ENCODE measurements at places on chromosomes 7 and 10.
A peak's percentile ranks its signal among the peaks of the same experiment; 100 is the strongest.

DNA sequence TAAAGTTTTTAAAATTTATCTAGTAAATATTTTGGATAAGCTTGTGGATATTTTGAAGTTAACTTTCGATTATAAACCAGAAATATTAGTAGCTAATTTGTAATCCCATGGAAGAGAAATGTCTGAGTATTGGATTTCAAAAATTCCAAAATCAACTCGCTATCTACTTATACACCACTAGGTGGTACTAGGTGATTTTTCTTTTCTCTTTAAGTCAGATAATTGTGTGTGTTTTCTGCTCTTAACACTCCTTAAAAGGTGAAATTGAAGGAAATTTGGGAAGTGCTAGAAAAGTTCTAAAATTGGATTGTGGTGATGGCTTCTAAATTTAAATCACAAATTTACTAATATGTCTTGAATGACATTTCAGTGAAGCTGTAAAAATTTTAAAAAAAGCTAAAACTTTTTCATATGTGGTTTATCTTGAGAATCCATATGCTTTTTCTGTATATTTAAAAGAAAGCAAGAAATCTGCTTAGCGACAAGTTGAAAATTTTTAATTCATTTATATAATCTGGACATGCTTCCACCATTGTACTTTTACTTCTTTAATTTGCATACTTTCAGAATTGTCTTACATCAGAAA is 90.2 kb downstream of the IPMK start:
- no peak for DNase-seq

DNA sequence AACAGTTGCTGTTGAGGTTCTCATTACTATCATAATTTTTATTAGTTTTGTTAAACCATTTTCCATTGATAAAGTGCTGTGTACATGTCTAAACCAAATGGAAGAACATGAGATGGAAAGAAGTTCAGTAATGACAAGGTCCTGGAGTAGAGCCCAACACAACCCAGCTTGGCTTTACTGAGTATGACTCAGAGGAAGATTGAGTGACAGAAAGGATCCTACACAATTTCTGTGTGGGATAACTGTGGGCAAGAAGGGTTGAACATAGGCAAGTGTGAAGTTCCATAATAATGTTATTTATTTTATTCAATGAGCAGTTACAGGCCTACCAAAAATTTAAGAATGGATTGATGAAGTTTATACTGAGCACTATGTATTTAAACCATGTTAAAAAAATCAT is 15.9 kb downstream of the PRKG1 start:
- DNase-seq = no peak

- DNase-seq = no peak
These were observed 16.5 kb downstream of the MGMT start for GRCh38 chr10:129483430-129484010.

DNA sequence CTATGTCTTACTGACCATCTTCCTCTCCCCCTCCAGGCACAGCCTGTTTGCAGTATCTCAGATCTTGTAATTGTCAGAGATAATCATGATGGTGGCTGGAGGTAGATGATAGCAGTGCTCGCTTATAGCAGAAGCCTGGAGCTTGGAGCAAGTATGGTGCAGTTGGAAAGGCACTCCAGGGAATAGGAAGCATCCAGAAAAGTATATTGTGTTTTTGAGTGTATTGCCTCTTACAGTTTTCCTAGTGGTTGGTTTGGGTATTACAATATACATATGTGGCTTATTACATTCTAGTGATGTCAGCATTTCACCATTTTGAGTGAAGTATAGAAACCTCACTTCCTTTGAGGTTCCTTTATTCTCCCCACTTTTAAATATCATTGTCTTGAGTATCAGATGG is 101.5 kb downstream of the STK31 start:
- no peak for DNase-seq

GRCh38 chr7:64872351-64873154 is 30.5 kb upstream of the ZNF273 start:
- no peak for DNase-seq

GRCh38 chr10:7107285-7107684 is 303.5 kb downstream of the SFMBT2 start:
- no peak for DNase-seq

GRCh38 chr10:126955934-126956711 is 50.9 kb downstream of the DOCK1 start:
- no peak for DNase-seq

DNA sequence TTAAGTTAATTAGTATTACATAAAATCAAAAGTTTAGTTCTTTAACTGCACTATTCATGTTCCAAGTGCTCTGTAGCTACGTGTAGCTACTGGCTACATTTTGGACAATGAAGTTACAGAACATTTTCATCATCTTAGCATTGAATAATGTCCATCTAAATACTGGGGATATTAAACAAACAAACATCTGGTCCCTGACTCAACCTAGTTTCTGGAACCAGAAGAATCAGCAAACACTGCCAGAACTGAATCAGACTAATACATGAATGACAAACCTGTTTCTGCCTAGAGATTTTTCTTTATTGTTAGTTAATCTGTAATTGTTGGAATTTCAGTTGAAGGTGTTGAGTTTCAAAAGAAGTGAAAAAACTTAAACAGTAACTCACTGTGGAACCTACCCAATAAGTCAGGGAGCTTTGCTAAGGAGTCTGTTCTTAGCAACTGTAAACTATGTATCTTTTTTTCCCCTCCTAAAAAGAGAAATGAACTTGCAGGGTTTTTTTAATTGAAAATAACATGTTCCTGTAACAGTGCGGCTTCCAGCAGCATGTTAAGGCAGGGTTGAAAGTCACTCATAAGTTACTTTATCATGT is 58.3 kb downstream of the CDK13 start:
- no peak for DNase-seq

DNA sequence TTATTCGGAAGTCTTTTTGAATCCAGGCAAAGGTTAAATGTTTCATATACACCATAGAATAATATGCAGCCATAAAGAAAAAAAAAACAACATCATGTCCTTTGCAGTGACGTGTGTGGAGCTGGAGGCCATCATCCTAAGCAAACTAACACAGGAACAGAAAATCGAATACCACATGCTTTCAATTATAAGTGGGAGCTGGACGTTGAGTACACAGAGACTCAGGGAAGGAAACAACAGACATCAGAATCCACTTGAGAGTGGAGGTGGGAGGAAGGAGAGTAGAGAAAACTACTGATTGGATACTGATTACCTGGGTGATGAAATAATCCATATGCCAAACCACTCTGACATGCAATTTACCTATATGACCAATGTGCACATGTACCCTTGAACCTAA is 293.4 kb downstream of the KLF6 start:
- no peak for DNase-seq

- no peak for DNase-seq
These were observed 174.5 kb upstream of the AKR1E2 start for GRCh38 chr10:4651404-4652037.

- DNase-seq = no peak
These were observed 219.2 kb upstream of the ZNF32 start for GRCh38 chr10:43867667-43868565.

GRCh38 chr10:17031637-17032635 is 97.7 kb downstream of the CUBN start:
- no peak for DNase-seq

- DNase-seq = no peak
These were observed 108.7 kb downstream of the DIP2C start for GRCh38 chr10:580778-581177.

GRCh38 chr7:116449950-116450349 is 49.6 kb upstream of the CAV2 start:
- DNase-seq = no peak

DNA sequence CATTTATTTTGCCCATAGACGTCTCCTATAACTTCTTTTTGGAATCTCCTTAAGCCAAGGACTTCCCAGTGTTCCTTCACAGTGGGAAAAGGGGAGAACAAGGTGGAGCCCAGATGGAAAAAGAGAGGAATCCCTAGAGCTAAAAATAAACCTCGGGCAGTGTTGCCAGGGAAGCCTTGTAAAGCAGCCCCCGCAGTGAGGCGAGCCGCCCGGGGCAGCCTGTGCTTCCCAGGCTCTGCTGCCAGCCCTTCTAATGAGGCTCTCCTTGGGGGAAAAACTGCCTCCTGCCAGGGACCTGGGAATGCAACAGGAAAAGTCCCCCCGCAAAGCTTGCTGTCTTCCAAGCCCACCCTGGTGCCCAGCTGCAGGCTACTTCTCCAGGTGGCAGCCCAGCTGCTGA is 71.7 kb downstream of the SH3PXD2A start:
- no peak for DNase-seq

DNA sequence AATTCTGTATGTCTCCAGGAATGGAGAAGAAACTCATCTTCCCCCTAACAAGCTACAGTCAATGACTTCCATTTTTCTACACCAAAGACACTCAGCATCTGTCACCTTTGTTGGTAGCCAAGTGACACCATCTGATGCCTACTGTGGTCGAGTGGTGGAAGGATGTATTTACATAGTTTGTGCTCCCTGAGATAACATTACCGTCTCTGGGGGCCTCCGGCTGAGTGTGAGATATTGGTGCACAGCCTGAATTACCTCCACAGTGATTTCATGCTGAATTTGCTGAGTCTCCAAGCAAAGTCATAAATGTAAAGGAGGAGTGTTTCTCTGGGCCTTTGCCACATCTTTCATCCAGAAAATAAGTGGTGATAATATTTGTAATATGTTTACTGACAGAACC is 114.0 kb downstream of the GRID1 start:
- no peak for DNase-seq

DNA sequence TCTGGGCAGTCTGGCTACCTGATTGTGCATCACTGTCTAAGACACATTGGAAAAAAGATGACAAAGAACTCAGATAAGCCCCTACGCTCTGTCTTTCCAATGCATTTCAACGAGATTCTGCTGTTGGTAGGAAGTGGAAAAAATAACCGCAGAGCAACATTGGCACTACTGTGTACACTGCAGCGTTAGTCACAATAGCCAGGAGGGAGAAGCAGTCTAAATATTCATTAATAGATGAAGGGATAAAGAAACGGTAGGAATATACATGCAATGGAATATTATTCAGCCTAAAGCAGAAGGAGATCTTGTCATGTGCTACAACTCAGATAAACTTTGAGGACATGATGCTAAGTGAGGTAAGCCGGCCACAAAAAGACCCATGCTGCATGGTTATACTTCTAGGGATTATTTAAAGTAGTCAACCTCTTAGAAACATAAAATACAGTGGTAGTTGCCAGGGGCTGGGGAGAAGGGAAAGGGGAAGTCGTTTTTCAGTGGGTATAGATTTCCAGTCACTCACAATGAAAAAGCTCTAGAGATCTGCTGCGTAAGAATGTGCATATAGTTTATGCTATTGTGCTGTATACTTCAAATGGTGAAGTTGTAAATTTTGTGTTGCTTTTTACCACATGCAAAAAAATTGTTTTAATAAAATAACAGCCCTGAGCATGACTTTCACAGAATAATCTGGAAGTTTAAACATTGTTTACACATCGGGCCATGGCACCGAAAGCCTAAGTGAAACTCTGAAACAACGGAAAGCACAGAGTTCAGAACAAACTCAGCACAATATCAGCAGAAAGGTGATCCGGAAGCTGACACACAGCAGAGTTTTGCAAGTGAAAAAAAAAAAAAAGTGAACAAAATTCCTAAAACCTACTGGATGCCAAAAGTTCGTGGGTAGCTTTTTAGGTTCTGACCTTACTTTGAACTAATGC is 40.1 kb downstream of the ELMO1 start:
- no peak for DNase-seq

GRCh38 chr7:87420173-87420572 is 55.3 kb downstream of the ABCB4 start:
- no peak for DNase-seq

- DNase-seq = no peak
These were observed 157.2 kb downstream of the ARHGAP12 start for GRCh38 chr10:31771331-31771831.

GRCh38 chr10:117492504-117492903 is 50.0 kb upstream of the EMX2 start:
- no peak for DNase-seq

DNA sequence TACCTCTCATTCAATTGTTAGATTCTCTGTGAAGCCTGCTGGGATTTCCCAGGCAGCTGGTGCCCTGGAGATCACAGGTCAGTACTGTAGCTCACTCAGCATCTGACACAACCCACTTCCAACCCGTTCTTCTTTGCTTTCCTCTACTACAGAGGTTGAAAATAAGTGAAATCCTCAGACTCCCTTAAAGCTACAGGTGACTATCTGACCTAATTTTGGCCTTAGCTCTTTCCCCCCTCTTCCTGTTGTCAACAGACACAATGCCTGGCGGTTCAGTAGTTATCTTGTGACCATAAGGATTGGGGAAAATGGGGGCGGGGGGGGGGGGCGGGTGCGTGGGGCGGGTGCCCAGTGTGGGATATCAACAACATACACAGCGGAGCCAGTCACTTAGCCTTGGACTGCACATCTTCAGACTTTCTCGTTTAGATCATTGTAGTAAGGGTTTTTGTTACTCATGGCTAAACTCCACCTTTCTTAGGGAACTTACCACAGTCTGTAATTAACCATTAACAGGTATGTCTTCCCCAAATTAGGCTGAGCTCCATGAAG is 37.8 kb downstream of the MTPN start:
- DNase-seq = no peak

DNA sequence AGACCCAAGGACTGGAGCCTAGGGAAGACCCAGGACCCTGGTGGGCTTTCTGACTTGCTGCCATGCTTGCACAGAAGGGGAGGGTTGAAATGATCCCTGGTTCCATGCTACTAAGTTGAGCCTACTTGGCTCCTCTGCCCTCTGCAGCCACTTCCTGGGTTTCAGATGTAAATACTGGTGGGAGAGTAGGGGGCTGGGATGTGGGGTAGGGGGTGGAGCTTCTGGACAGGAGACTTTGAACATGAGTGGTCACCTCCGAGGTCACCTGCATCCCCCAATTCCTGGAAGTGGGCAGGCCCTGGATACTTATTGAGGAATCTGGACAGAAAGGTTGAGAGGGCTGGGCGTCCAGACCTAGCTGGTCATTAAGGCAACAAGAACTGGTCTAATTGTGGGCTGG is 2.9 kb upstream of the ZMIZ1 start:
- DNase-seq = no peak

DNA sequence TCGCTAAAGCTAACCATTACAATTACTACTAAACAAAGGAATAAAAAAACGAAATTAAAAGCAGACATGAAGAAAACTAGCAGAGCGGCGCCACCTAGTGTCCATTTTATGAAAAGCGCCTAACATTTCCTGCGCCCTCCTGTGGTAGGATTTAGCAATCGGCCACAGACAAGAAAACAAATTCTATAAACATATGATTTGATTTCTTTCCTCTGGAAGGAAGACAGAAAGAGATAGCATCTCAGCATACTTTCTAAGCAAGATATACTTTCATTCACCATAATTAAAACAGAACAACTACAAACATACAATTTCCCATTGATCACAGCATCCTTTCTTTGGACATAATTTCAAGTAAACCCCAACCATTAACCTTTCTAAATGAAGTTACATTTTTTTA is 337.7 kb upstream of the NPVF start:
- peak; percentile 49 for DNase-seq

GRCh38 chr7:14936554-14936953 is 34.0 kb upstream of the DGKB start:
- no peak for DNase-seq

DNA sequence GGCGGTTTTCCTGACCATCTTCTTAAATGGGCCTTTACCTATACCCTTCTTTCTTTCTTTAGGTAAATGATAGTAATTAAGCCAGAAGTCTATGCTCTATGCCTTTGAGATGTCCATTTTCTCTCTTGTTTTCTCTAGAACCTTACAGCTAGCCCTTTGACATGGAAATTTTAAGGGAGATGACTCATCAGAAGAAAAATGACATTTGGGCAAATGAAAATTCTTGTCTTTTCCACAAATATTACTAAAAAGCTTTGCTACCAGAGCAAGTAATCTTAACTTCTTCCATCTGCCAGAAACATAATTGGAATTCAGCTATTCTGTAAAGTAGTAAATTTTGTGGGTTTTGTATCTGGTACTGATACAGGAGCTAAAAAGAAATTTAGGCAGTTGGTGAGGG is 59.5 kb downstream of the CCDC3 start:
- no peak for DNase-seq

Measured in activated effector memory CD4-positive, alpha-beta T cell treated with Interleukin-2 at 50 U/mL for 16 hours (primary cell).